ENCODE measurements at places on chromosomes 5 and 9.

DNA sequence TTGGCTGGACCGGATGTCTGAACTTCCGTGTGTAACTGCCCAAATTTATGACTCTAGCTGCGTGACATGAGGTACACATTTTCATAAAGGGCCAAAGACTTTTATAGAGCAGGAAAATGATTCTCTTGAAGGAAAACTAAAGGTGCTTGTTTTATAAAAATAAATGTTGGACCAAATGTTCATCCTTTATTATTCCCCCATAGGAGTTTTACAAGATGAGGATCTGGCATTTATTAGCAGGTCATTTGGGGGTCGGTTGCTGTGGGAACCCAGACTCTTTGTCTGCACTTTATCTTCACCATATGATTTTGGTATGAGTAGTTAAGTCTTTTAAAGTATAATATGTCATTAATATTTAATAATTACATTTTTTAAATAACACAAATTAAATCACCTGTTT, 571.2 kb downstream of the EFNA5 start:
- no peak for DNase-seq

- DNase-seq, result no peak
Measured at GRCh38 chr5:114249823-114250222, 112.0 kb upstream of the KCNN2 start.

DNA sequence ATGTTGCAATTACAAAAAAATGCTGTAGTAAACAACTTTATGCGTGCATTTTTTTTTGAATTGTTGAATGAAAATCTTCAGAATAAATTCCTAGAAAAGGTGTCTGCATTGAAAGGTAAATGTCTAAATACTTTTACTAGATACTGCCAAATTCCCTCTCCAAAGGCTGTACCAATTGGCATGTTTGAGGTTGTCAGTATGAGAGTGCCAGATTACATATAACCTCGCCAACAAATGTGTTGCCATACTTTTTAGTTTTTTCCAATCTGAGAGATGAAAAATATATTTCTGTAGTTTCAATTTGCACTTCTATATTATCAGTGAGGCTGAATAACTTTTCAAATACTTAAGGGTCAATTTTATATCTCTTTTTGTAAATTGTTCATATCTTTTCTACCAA, 261.5 kb upstream of the TARS1 start:
- no peak for DNase-seq

GRCh38 chr5:117652036-117652957, 1077.7 kb upstream of the SEMA6A start:
- no peak for DNase-seq

- DNase-seq, result no peak
Measured at GRCh38 chr9:78301466-78301865, 4.5 kb downstream of the PSAT1 start.

GRCh38 chr9:13332571-13332970, 53.1 kb upstream of the MPDZ start:
- DNase-seq, result no peak

- peak; percentile 85 for DNase-seq
Measured at GRCh38 chr5:139877129-139877597, 81.6 kb downstream of the PSD2 start.

- DNase-seq, result no peak
Measured at GRCh38 chr9:110131499-110131898, 76.5 kb downstream of the C9orf152 start.

DNA sequence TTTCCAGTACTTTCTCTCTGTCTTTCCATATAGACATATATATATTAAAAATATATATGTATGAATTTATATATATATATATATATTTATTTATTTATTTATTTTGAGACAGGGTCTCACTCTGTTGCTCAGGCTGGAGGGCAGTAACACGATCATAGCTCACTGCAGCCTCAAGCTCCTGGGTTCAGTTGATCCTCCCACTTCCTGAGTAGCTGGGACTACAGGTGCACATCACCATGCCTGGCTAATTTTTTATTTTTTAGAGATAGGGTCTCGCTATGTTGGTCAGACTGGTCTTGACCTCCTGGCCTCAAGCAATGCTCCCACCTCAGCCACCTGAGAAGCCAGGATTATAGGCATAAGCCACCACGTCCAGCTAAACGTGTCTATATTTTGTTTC, 210.1 kb downstream of the CD180 start:
- no peak for DNase-seq

DNA sequence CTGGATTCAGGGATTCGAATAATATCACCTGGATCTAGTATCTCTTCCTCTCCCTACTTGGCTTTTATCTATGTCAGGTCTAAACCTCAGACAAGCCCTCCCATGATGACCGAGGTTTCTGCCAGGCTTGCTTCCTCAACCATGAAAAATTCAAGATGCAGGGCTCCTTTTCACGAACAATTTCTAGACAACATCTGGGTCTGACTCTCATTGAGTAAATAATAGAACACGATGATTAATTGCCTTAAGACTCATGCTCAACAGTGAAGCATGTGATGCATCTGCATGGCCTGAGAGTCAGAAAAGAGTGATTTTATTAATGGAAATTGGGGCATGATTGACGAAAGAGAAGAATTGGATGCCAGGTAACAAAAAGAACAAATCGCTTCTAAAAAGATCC, 277.2 kb upstream of the ZNF608 start:
- DNase-seq, result peak; percentile 70

GRCh38 chr5:154524181-154524580, 46.2 kb upstream of the HAND1 start:
- DNase-seq, result no peak

DNA sequence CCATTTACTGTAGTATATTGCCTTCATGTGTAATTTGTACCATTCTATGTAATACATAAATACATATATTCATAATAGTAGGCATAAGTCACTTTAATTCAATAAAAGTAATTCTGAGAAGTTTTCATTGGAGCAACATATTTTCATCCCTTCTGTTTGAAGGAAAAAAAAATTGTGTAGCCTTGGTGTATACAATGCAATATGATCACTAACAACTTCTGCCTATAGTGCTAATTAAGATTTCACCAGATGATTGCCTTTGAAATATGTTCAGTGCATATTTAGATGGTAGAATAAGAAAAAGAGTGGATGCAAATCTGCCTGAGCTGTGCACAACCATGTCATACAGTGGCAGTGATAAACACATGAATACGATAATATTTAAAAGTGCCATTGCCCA, 996.8 kb downstream of the EFNA5 start:
- no peak for DNase-seq

- DNase-seq, result no peak
Measured at GRCh38 chr9:105050296-105050695, 122.3 kb upstream of the ABCA1 start.

DNA sequence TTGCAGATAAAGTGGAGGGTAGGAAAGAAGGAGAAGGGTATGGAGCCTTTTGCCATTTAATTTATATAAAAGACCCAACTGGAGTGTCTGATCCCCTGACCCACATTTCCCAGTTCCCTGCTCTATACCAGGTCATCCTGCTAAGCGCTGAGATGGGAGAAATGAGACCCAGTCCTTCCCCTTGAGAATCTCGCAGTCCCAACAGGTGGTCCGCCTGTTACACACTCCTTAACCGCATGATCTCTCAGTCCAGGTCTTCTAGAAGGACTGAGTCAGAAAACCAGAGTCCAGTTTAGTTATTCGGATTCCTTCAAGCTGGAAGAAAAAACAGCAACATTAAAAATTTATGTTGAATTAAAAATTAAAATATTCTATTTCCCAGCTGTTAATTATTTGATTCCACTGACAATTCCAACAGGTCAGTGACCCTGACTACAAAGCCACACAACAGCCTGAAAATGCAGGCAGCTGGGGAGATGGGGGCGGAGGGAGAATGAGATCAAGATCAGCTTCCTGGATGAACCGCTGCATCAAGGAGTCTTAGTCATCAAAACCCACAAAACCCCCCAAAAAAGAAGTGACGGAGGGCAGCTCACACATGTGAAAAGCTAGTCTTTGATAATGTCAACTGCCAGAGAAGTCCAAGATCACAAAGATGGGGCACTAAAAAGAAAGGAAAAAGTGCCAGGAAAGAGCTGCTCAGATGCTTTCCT, 44.0 kb downstream of the GGTA1 start:
- no peak for DNase-seq

DNA sequence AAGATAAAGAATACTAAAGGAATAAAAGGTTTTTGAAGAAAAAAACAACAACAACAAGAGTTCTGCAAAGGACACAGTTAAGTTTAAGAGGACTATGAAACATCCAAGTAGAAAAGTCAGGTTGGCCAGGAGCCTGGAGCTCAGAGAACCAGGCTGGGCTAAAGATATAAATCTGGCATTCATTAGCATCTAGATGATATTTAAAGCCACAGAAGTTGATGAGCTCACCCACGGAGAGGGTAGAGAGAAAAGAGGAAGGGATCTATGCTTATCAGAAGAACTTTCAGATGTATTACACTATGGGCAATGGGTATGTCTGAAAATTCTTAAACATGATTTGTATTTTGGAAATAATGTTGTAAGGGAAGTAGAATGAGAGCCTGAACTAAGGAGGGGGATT, 9.9 kb downstream of the MIER3 start:
- no peak for DNase-seq

DNA sequence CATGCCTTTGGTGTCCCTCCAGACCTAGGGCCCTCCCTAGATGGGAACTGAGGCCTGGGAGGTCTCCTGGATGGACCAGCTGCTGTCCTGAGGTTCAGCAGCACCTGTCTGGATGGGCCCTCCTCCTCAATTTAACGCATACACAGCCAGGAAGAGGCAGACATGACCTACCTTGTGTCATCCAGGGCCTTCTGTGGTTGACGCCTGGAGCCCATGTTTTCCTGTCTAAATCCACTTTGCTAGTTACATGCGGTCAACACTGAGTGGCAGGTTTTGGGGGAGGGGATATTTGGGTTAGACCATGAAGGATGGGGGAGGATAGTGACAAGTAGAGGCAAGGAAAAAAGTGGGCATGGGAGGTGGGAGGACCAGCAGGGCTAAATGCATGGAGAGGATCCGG, 3.1 kb upstream of the STC2 start:
- DNase-seq, result no peak

GRCh38 chr5:113397046-113397445, 37.7 kb downstream of the TSSK1B start:
- no peak for DNase-seq

- DNase-seq, result no peak
Measured at GRCh38 chr9:93480728-93481324, 27.4 kb upstream of the FAM120AOS start.

Data from epithelial cell of prostate (primary cell).